Activated CD4-positive, alpha-beta T cell treated with anti-CD3 and anti-CD28 coated beads for 24 hours (primary cell): ENCODE measurements at places on chromosomes 2 and 18.

DNA sequence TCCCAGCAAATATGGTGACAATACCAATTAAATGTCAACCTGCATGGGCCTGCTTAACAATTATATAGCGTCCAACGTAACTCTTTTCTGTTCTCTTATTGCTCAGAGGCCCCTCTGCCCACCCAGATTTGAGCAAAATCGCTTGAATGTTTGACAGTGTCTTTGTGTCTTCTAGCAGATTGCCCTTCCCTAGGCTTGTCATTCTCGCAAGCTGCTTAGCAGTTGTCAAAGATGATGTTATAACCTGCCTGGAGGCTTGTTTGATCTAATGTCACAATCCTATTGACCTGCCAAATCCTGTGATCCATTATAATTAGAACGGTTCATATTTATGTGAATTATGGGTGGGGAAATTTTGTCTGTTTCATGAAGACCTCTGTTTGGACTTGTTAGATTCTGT, 108.8 kb downstream of the FARSB start:
- DNase-seq = no peak

GRCh38 chr2:72109291-72109690, 38.4 kb downstream of the CYP26B1 start:
- no peak for DNase-seq

- no peak for DNase-seq
Measured at GRCh38 chr2:101295895-101296294, 12.6 kb downstream of the RNF149 start.

DNA sequence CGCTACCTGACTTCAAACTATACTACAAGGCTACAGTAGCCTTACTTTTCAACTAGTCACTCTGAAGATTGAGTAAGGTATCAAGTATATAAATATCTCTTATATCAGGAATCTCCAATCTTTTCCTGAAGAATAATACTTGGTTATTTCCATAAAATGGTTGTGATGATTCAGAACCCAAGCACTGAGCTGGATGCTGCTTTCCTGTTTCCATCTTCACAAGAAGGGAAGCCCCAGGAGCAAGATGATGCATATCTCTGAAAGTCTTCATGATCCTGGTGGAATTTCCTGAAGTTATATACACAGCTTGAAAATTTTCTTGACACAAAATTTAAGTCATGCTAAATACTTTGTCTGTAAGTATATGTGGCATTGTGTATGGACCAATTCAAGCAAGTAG, 243.9 kb upstream of the TANK start:
- DNase-seq = no peak

DNA sequence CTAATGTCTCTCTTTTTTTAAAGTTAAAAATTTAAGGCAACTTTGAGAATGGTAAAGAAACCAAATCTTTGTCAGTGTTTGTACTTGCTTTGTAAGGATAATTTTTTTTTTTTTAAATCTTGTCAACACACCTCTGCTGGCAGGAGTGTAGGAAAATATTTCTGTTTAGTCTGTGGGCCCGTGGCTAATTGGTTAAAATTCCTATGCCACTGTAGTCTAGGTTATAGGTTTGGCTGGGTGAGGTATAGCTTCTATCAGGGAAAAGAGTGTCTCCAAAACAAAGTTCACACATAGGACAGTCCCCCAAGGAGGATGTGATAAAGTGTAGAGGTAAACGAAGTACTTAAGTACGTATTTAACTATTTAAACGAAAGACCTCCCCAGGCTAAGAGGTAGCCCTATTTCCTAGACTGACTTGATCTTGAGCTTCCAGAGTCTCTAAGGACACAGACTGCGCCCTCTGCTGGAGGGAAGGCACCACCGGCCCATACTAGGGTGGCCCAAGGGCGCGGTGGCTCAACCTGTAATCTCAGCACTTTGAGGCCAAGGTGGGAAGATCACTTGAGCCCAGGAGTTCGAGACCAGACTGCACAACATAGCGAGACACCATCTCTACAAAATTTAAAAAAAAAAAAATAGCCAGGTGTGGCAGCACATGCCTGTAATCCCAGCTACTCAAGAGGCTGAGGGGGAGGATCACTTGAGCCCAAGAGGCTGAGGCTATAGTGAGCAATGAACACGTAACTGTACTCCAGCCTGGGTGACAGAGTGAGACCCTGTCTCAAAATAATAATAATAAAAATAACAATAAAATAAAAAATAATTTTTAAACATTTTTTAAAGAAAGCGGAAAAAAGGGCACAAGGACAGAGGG, 8.9 kb downstream of the TEX44 start:
- DNase-seq = peak; percentile 83

DNA sequence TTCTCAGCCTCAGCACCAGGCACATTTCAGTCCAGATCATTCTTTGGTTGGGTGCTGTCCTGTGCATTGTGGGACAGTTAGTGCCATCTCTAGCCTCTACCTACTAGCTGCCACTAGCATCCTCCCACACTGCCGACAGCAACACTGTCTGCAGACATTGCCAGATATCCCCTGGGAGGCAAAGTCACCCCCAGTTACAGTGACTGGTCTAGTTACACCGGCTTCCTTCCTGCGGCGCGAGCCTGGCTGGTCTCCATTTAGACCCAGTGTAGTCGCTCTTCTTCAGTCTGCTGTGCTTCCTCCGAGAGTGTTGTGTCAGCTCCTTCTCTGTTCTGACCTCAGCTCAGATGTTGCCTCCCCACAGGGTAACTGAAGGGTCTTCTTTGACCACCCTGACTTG, 283.1 kb downstream of the PHLPP1 start:
- DNase-seq = no peak

GRCh38 chr2:183606718-183607085, 482.5 kb downstream of the NUP35 start:
- no peak for DNase-seq

- DNase-seq = no peak
Measured at GRCh38 chr18:44411976-44412375, 268.7 kb upstream of the SETBP1 start.

- no peak for DNase-seq
Measured at GRCh38 chr2:101931402-101931801, 60.4 kb upstream of the IL1R2 start.
